OCI-LY7 (cell line): ENCODE measurements at places on chromosomes 7 and 10.

GRCh38 chr10:89347701-89348457 lies 20.1 kb downstream of the IFIT3 start:
- no peak for DNase-seq

GRCh38 chr7:74193054-74193453 lies 16.8 kb upstream of the LAT2 start:
- no peak for DNase-seq

DNA sequence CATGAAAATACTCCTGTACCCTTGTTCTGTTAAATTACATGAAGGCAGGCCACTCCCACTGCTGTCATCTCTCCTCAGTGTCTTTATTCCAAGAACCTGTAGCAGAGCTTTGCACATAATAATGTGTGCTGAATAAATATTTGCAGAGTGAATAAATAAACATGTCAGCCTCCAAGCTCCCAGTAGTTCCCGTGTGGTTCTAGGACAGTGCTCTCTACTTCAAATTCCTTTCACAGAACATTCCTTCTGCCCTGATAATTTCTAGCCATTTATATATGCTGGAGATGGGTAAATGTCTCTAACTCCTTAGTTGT lies 20.3 kb upstream of the HYAL4 start:
- DNase-seq, result no peak

DNA sequence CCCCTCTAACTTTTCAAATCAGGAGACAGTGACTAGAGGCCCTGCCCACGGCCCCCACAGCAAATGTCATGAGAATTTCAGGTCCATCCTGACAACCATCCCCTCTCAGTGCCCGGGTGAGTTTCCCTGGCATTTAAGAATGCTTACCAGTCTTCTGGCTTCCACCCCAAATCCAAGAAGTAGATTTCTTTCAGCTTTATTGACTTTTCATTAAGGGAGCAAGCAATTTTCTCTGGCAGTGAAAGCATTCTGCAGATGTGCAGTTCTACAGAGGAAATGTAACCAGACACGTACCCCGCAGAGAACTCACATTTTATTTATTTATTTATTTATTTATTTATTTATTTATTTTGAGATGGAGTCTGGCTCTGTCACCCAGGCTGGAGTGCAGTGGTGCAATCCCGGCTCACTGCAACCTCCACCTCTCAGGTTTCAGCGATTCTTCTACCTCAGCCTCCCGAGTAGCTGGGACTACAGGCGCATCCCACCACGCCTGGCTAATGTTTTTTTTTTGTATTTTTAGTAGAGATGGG lies 120.9 kb upstream of the KCTD7 start:
- DNase-seq, result no peak

DNA sequence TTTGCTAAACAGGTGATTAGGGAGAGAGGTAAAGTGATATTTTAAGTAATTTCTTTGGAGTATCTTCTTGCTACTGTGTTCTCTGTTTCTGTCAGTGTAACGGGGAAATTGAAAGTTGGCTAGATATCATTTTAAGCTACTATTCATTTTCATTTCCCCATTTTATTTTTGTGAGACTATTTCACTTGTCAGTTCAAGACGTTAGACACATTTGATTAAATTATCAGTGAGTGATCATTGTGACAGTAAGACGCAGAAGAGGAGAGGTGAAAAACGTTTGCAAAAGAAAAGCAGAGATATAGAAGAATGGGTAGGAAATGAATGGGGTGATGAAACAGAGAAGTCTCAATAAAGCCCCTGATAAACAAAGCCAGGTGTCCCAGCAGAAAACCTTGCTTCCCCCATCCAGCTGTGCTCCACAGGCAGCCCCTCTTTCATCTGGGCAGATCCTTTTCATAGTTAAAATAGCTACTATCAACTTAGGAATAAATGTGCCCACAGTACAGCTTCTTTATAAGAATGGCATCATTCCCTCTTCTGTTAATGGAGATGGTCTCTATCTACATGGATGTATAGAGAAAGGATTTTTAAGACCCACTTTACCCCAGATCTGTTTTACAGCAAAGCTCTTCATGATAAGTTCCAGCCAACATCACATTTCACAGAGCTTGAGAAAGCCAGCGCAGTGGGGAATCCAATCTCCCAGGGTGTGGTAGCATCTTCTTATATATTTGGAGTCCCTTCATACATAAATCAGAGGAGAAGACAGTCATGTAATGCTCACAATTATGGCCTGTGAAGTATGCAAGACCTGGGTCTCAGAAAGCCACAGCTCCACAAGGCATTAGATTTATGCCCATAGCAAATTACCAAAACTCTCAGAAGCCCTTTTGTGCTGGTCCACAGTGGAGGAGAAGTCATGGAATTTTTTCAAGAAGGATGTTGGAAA lies 138.1 kb upstream of the ITGB1 start:
- DNase-seq, result peak; percentile 84

DNA sequence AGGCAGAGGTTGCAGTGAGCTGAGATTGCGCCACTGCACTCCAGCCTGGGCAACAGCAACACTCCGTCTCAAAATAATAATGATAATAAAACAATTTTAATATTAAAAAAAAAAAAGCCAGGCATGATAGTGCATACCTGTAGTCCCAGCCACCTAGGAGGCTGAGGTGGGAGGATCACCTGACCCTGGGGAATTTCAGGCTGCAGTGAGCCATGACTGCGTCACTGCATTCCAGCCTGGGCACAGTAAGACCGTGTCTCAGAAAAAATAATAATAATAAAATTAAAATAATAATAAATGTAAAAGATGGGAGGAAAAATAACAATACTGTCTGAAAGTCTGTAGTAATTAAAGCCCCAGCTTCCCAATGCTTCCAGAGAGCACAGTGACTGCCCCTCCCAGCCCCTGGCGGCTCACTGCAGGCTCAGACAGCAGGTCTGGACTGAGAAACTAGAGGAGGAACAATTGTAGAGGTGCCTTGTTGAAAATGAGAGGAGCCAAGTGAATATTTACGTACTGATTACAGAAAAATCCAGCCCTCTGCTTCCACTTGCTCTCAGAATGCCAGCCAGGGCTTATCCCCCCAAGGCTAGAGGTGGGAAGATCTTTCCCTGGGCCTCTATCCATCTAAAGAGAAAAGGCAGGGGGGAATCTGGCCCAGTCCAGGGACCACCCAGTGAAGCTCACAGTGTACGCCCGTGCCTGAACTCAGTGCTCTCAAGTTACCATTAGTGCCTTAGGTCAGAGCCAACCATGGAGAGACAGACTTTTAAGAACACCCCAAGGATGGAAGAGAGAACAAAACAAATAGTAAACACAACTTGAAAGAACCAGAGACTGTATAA lies 112.8 kb downstream of the PARD3 start:
- no peak for DNase-seq

- no peak for DNase-seq
Measured at GRCh38 chr10:454860-455259, 234.6 kb downstream of the DIP2C start.

DNA sequence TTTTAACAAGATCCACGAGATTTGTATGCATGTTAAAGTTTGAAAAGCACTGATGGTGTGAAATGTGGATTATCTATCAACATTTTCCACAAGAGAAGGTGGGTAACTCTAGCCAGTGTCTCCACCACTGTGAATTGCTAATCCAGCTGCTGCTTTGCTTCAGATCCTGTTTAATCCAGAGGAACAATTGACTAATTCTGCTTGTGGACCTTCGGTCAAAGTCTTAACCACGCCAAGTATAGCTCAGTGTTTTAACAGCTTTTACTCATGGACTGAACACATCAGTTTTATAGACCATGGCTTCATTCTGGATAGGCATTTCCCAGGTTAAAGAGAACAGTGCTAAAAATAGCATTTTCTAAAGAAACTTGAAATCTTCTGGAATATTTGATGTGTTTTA lies 23.5 kb downstream of the ADK start:
- DNase-seq, result no peak
